Mammary epithelial cell (primary cell): ENCODE measurements at places on chromosomes 2 and 18.

DNA sequence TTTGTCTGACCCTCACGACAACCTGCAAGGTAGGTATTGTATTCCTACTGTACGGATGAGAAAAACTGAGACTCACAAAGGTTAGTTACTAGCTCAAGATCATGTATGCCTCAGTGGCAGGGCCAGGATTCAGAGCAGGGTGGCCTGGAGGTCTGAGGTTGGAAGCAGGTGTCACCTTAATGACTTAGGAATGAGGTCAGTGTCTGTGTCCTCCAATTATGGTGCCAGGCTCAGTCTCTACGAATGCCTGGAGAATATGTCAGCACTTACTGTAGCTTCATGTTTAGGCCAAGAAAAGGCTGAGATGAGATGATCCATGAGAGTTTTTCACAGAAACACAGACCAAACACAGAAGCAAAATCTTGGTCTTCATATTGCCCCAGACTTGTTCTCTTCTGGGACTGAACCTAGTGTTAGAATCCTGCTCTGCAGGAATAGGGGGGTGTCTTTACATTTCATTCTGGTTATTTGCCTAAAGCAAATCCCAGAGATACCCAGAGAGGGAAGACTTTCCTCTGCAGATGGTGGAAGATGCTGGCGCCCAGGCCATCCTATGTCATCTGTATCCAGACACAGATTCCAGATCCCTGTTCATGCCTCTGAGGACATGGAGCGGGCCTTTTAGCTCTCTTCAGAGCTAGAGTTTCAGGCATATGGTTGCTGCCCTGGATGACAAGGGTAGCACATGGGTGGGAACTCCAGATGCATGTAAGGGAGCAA is 16.3 kb upstream of the RAB10 start:
- DNase-seq, result no peak

GRCh38 chr18:59848002-59848401 is 51.8 kb upstream of the PMAIP1 start:
- DNase-seq, result peak; percentile 49

DNA sequence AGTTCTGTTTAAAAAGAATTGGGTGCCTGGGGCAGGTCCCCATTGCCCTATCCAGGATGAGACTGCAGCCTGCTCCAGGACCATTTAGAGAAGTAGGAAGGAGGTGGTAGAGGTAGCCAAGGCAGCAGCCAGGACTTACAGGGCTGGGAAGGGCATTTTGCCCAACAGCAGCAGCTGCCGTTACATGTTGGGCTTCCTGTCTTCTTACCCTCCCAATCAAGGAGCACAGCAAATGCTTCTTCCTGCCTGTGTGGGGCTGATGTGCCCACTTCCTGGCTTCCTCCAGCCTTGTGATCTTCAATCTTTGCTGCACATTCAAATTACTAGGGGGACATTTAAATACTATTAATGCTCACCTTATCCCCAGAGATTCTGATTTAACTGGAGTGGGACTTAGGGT is 112.0 kb downstream of the QPCT start:
- no peak for DNase-seq

- DNase-seq, result no peak
Measured at GRCh38 chr2:143230506-143231253, 101.5 kb downstream of the ARHGAP15 start.

GRCh38 chr2:15553951-15554350 is 7.2 kb downstream of the NBAS start:
- DNase-seq, result no peak

DNA sequence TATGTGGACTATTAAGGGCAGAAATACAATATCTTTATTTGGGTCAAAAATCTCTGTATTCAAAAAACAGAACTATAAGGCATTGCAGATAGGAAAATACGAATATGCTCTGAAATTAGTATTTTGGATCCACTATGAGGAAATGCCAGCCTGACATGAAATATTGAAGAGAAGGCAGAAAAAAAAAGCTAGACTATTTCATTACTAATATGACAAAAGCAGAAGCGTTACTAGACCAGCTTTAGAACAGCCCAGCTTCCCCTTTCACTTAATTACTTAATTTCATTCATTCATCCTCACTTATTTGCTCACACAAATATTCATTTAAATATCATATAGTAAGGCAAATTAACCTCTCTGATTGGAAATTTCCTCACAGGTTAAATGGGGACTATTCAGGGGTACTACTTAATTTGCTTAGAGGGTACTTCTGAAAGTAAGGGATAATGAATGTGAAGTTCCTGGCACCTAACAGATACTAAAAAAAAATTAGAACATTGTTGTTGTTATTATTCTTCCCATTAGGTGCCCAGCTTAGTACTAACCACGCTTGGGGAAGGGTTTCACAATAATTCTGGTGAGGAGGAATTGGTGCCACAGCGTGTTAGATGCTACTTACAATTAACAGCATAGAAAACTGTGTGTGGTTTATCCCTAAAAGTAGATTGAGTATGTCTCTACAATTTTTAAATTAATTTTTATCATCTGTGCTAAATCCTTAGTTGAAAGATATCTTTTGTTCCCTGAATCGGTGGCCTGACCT is 71.1 kb upstream of the CTLA4 start:
- no peak for DNase-seq

- no peak for DNase-seq
Measured at GRCh38 chr2:176490061-176490861, 221.0 kb downstream of the MTX2 start.

DNA sequence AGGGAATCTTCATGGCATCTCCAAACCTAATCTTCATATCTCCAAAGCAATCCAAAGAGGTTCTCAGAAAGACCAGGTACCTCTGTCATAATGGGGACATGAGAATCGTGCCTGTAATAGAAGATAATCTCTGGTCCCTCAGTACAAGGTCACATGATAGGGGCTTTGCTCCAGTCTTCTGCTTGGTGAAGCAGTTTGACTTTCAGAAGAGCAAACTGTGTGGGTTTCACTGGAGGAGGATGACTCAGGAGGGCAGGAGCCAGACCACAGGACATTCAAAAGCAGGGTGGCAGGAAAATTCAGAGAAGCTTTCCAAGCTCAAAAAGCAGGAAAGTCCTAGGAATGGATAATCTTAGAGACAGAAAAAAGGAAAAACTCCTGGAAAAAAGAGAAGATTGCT is 10.6 kb upstream of the PAX3 start:
- no peak for DNase-seq

DNA sequence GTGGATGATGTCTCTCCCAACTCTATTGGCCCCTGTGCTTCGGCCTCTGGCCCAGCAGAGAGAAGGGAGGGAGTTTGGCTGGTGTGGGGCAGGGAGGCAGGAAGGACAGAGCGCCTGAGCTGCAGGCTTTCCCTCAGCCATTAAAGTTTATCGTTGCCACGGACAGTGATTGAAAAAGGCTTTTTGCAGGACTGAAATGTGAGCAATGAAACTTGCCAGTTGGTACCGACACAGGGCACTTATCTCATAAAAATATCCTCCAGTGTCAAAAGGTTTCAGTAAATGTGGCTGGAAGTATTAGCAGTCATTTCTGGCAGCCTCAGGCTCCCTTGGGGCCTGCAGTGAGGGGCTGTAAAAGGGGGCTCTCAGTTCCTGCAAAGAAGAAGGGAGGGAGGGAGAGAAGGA is 169.2 kb downstream of the GLI2 start:
- DNase-seq, result no peak

DNA sequence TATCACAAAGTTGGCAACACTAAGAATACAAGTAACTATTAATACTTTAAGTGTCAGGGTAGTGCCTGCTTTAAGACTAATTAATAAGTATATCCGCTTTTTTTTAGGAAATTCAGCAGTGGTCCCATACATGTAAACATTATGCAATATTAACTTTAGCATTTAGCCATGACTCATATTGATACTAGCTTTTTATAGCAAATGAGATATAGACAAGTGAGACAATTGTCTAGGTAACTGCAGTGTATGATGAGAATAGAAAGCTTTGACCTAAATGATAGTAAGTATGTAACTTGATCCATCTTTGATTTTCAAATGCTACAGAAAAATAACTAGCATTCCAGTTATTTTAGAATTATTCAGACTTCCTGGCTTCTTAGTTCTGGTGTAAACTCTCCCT is 27.4 kb upstream of the VRK2 start:
- no peak for DNase-seq

DNA sequence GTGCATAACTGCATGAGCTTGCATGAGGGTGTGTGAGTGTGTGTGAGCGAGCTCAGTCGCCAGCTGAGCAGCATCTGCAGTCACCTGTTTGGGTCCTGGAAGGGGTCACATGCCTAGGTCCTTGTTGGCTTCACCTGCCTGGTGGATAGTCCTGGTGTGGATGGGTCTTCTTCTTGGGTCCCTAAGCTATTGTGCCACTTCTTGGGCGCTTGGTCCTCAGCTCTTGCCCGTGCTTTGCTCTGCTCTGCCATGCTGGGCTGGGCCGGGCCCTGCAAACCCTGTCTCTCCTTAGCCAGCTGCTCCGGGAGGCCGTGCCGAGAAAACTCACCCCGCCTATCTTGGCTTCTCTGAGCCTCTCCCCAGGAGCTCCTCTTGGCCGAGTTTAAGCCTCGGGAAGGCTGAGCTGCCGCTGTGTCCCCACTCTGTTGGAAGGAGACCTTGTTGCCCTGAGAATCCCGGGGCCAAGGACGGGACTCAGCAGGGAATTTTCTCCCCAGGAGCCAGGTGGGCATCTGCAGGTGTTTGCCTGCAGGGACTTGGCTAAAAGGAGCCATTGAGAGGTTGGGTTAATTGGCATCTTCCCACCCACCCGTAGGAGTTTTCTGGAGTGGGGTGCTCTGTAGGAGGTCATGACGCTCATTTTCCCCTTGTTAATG is 300.8 kb downstream of the NDUFA10 start:
- DNase-seq, result no peak

DNA sequence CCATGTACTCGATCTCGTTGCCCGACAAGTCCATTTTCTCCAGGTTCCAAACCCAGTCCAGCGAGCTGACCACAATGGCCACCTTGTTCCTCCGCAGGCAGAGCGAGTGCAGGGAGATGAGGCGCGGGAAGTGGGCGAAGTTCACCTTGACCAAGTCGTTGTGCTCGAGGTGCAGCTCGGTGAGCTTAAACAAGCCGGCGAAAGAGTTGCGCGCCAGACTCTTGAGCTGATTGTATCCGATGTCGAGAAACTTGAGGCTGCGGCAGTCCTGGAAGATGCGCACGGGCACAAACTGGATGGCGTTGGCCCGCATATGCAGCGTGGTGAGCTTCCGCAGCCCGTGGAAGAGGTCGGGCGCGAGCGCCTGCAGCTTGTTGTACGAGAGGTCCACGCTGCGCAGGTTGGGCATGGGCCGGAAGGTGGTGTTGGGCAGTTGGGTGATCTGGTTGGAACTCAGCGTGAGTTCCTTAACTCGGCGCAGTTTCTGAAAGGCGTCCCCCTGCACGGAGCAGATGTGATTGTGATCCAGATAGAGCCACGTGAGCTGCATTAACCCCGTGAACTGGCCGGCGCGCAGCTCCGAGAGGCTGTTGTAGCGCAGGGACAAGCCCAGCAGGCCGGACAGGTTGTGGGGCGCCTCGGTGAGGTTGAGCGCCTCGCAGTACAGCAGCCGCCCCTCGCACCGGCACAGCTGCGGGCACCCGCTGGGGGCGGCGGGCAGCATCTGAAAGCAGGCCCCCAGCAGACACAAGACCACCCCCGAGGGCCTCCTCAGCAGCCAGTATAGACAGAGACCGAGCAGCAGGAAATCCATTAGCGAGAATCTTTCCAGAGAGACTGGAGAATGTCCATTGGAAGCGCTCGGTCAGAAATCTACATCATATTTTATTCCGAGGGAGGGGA is 1.3 kb downstream of the LRRTM1 start:
- DNase-seq, result no peak

DNA sequence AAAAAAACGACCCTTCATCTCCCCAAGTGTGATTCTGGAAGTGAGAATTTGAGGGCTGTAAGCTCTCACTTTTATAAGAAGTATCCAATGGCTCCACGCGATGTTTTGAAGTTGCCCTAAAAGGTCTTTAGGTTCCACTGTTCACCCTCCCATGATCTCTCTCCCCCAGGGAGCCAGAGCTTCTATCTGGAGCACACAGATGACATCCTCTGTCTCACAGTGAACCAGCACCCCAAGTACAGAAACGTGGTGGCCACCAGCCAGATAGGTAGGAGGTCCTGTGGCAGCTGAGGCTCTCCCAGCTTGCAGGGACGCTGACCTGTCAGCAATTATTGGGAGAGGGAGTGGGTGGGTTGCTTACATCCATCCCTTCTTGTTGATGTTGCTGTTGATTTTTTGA is 97.8 kb downstream of the RTN4 start:
- no peak for DNase-seq

DNA sequence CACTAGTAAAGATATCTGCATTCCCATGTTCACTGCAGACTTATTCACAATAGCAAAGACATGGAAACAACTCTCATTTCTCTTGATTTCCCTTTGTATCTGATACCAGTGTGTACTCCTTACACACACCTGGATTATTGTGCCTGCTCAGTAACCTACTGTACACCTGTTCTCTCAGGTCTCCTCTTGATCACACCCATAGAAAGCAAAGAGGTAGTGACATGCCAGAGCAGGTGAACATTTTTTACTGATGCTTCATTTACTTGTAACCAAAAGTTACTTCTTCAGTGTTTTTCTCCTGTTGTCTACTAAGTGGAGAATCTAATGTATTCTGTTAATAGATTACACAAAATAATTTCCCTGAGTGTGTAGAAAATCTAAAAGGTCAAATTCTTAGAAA is 46.8 kb downstream of the CDH19 start:
- peak; percentile 27 for DNase-seq

GRCh38 chr2:101842471-101842870 is 145.0 kb downstream of the MAP4K4 start:
- no peak for DNase-seq

GRCh38 chr2:18940184-18940583 is 350.8 kb upstream of the NT5C1B start:
- no peak for DNase-seq

- DNase-seq, result no peak
Measured at GRCh38 chr2:166671801-166672200, 177.8 kb upstream of the SCN7A start.

GRCh38 chr2:39121523-39122063 is 742 bp upstream of the SOS1 start:
- no peak for DNase-seq

- DNase-seq, result no peak
Measured at GRCh38 chr2:164014068-164014731, 278.4 kb upstream of the FIGN start.

- peak; percentile 53 for DNase-seq
Measured at GRCh38 chr2:133171393-133172004, 396.8 kb downstream of the NCKAP5 start.

DNA sequence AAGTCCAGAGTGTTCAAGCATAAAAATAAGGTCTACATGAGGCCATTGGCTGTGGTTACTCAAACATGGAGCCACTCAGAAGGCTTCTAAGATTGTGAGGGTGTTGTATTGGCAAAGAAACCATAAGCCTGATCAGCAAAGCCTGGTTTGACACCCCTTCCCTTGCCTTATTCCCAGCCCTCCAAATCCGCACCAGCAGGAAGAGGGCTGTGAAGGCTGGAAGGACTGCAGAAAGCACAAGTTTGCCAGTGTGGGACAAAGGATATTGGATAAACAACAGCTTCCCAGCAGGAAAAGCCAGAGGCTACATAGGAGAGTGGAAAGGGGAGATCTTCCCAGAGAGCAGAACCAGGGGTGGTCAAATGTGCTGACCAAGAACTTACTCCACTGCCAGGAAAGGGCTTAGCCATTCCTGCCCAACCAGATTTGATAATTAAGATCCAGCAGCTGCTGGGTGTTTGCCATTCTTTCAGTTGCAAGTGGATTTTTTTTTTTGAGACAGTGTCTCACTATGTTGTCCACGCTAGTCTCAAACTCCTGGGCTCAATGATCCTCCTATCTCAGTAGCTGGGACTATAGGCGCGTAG is 1.5 kb upstream of the PRKAG3 start:
- no peak for DNase-seq
